ENCODE measurements at places on chromosomes 11 and 22.

DNA sequence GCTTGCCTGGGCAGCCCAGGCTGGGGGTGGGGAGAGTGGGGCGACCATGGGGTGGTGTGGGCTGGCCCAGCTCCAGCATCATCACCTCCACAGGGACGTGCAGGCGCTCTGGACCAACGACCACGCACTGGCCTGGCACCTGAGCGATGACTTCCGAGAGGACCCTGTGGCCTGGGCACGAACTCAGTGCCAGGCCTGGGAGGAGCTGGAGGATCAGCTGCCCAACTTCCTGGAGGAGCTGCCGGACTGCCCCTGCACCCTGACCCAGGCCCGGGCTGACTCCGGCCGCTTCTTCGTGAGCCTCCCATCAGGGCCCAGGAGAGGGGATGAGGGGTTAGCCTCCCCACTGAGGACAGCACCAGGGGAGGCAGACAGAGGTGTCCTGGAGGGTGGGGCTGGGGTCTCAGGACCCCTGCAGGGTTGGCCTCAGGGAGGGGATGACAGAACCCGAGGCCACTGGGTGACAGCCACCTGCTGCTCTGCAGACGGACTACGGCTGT is 3.8 kb downstream of the SUSD2 start:
- DNase-seq: no peak

GRCh38 chr11:110798201-110798900 is 86.1 kb upstream of the ARHGAP20 start:
- DNase-seq: no peak

DNA sequence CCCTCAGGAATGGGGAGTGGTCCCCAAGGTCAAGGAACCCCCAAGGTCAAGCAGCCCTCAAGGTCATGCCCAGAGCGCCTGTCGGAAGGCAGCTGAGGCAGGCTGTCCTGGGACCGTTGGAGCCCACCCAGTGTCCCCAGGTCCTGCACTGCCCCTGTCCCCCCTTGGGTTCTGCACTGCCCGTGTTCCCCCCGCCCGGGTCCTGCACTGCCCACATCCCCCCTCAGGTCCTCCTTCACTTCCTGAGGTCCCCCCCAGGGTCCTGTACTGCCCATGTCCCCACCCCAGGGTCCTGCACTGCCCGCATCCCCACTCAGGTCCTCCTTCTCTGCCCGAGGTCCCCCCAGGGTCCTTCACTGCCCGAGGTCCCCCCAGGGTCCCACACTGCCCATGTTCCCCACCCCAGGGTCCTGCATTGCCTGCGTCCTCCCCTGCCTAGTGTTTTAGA is 1073.0 kb downstream of the BRD1 start:
- DNase-seq: no peak

DNA sequence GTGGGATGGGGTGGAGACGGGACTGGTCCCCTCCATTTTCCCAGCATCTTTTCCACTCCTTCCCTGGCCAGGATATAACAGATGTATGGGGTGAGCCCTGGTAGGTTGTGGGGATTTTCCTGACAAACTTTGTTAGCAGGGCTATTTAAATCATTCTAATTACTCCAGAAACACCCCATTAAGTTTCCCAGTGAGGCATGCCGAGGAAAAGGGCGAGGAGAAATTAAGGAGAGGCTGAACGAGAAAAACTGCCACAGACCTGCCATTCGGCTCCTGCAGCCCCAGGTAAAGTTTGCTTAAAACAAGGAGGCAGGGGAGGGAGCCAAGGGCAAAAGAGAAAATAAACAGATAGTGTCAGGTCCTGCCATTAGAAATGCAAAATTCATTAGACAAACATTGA is 428.2 kb downstream of the BUD13 start:
- DNase-seq: no peak

- DNase-seq: no peak
These were observed 31.9 kb upstream of the MUC5AC start for GRCh38 chr11:1125803-1126202.

DNA sequence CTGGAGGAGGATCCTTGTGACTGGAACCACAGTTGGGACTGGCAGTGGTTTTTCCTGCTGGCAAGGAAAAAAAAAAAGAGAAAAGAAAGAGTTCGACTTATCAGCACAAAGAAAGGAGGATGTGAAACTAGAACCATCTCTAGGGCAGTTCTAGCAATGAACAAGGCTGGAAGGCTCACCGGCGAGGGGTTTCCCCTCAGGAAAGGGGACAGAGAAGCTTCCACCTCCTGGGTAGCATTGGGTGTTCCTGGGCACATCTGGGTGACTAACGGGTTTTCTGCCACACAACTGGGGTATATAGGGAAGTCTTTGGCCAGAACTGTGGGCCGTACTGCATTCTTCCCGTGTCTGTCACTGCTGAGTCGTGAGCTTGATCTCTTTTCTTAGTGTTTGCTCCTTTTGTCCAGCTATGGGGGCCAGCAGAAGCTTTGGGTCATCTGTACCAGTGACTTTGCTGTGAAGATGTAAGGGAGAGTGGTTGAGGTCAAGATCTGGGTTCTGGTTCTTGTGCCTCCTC is 109.4 kb upstream of the OR4B1 start:
- no peak for DNase-seq

DNA sequence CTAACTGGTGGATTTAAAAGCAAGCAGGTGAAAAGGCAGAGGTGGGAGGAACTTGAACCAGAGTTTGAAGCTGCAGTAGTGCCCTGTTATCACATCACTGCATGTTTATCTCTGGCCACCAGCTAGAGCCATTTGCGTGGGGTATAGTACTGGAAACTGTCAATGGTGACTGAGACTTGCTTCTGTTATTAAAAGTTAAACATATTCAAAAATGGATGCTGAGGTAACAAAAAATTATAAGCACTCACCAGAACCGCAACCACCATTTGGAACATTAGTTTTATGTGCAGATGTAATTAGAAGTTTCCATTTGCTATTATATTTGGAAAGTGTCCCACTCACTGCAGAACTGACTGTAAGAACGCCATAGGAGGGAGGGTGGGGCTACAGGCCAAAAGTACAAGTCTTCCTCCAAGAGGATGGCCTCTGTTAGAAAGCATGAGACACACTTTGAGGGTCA is 1.2 kb upstream of the CD59 start:
- no peak for DNase-seq

DNA sequence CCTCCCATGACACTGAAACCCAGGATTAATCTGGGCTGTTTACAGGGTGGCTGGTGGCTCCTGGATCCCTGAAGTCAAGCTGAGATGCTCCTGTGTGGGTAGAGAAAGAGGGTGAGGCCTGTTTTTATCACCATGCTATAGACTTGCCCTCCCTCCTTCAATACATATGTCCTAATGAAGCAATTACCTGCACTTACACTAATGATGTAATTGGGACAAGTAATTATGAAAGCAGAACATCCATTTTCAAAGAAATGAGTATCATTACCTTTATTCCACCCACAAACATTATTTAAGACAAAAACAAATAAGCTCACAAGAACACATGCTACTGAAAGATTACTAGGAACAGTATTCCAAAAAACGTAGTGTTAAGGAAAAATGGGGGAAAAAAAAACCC is 64.3 kb upstream of the CHRM4 start:
- DNase-seq: no peak

DNA sequence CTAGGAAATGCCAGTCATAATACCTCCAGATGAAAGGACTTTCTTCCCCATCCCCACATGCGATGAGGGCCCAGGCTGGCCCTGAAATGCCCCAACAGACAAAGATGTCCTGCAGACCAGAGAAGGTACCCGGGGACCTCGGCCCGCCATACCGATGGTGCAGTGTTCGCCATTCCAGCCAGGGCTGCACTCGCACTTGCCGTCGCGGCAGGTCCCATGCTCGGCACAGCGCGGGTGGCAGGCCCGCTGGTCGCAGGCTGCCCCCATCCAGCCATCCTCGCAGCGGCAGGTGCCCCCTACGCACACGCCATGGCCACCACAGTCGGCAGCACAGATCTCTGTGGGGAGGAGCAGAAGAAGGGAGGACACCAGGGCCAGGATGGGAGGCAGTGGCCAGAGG is 212.1 kb upstream of the NARS2 start:
- DNase-seq: no peak

DNA sequence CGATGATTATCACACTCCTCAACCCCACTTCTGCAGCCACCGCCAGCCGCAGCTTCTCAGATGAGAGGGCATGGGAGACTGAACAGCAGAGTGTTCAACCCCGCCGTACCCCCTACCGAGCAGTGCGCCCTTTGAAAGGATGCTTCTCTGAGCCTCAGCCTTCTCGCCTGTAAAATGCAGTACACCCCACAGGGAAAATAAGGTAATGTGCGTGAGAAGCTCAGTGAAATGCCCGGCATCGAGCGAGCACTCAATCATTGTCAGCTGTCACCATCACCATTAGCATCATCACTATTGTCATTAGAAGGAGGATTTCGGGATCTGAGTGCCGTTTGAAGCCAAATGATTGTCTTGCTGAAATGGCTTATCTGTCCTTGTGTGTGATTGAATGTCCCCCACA is 13.6 kb downstream of the TRIM29 start:
- no peak for DNase-seq

- no peak for DNase-seq
These were observed 17.5 kb downstream of the PDGFD start for GRCh38 chr11:104146421-104146820.

DNA sequence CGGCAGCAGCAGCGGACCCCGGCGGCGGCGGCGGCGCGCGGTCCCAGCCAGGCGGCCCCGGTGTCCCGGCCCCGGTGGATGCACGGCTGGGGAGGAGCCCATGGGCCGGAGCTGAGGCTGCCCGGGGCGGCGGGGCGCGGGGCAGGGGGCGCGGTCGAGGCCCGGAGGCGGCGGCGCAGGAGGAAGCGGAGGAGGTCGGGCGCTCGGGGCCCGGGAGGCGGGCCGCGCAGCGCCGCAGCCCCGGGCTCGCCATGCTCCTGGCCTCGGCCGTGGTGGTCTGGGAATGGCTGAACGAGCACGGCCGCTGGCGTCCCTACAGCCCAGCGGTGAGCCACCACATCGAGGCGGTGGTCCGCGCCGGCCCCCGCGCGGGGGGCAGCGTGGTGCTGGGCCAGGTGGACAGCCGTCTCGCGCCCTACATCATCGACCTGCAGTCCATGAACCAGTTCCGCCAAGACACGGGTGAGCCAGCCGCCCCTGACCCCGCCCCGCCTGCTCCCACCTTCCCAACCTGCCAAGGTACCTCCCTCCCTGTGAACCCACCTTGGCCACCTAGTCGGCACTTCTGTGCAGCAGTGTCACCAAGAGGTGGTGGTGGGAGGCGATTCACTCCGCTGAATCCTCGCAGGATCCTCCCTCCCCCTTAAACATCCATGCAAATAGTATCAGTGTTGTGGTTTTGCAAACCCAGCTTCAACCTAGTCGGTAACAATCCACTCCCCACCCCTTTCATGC is 580 bp downstream of the DTX4 start:
- no peak for DNase-seq

GRCh38 chr22:24519496-24519895 is 24.4 kb downstream of the UPB1 start:
- no peak for DNase-seq

- no peak for DNase-seq
These were observed 11.9 kb downstream of the POLD3 start for GRCh38 chr11:74604311-74604710.

DNA sequence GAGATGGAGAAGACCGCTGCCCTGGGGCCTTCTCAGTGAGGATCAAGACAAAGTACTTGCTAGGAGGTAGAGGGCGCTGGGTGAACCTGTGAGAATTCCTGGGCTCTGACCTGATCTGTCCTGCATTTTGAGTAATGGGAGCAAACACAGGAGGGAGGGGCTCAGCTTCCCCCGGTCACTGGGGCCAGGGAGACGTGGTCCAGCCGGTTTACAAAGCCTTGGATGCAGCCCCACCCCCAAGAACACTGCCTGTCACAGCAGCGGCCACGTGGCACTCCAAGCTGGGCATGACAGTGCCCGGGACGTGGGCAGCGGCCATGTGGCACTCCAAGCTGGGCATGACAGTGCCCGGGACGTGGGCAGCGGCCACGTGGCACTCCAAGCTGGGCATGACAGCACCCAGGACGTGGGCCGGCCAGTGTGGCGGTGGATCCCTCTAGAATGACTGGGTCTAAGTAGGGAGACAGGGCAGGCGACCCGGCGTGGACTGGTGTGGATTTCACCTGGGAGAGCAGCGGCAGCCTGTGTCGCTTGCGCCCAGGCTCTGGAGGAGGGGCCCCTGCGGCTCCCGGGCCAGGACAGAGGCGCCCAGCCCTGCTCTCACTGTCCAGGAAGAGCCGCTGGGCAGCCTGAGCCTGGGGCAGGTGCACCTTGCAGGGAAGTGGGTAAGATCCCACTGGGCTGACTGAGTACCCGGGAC is 2.5 kb upstream of the TTLL8 start:
- no peak for DNase-seq

- DNase-seq: no peak
These were observed at the start of gene SMIM45 for GRCh38 chr22:41951898-41952474. Gene SMIM45 (plus strand): TSS chr22:41952150.

GRCh38 chr11:105040703-105041102 is 4.4 kb downstream of the CARD16 start:
- no peak for DNase-seq

DNA sequence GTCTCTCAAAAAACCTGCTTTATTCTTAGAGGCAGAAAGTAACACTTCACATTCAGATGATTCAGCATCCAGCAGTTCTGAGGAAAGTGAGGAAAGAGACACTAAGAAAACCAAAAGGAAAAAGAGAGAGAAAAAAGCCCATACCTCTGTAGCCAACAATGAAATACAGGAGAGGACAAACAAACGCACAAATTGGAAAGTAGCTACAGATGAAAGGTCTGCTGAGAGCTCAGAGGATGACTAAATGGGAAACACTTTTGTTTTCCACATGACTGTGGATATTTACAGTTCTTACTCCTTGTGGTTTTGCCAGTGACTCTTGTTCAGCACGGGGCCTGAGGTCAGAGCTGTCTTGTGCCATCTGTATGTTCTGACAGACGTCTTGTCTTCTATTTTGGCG is 3.8 kb downstream of the TIMM8B start:
- DNase-seq: no peak

DNA sequence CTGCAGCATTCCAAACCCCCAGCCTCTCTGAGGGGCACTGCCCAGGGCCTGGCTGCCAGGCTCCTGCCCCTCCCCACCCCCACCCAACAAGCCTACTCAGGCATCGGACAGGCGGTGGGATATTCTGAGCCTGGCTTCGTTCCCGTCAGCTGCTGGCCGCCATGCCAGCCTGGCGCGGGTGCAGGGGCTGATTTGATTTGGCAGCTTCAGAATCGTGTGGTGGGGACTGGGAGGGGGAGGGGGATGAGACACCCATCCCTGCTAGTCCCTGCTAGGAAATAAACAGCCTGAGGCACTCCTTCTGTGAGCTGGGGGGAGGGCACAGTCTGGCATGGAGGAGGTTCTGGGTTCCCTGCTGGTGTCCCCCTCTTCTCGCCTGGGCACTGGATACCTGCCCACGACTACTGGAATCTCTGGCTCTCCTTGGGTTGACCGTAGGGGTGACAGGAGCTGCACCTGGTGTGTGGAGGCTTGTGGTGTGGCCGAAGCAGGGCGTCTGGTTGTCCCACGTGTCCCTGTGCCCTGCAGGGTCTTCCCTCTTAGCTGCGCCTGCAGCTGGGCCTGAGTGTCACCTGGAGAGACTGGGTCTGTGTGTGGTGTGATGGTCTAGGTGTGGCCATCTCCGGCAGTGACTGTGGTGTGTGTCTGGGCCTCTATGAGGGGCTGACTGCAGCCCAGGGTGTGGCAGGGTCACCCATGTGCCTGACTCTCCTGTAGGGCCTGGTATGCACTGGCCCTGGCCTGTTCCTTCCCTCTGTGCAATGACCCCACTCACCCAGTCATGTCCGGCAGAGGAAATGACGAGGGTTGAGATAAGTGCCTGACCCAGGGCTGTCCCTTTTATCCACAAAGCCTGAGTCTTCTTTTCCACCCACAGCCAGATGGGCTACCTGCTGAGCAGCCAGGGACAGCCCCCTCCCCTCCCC is 42.2 kb downstream of the PDE2A start:
- DNase-seq: no peak
